Stimulated activated CD4-positive, alpha-beta T cell treated with anti-CD3 and anti-CD28 coated beads, Interleukin-1b, Interleukin-23, amount 100 ng/mL, for 48 hours (primary cell): ENCODE measurements at places on chromosomes 3 and 15.

- no peak for DNase-seq
These were observed 204.2 kb downstream of the GHSR start for GRCh38 chr3:172244011-172244410.

GRCh38 chr15:100785181-100786138 lies 94.2 kb upstream of the ALDH1A3 start:
- DNase-seq: no peak

DNA sequence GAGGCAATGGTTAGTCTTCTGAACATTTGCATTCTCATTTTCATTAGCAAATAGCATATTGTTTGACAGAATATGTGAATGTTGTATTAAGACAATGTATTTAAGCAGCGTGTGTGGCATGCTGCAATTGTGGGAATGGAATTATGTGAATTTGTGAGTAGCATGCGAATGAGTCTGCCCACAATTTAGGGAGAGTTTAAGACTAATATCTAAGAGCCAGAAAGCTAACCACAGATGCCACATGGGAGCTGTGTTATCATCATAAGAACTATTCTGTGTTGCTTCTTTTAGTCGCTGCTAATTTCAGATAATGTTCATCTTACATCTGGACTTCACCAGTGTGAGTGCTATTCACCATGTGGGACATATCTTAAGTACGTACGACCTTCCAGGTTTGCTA lies 494.5 kb downstream of the RBMS3 start:
- no peak for DNase-seq

GRCh38 chr3:88775026-88775690 lies 332.3 kb upstream of the EPHA3 start:
- no peak for DNase-seq

DNA sequence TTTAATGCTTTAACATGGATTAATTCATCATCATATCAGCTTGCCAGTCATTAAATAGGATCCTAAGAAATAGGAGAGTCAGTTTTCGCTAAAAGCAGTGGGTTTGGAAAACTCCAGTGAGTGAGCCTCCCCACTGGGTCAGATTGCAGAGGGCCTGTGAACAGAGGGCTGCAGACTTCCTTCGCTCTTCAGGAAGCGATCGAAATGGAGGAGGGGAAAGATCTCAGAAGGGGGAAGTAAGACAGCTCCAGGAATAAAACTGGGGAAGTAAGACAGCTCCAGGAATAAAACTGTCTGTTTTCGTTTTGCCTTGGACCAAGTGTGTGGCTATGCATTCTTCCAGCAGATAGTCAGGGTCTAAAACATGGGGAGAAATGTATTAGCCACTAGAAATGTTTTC lies 124.8 kb upstream of the C15orf61 start:
- no peak for DNase-seq

- no peak for DNase-seq
These were observed 48.1 kb downstream of the ALCAM start for GRCh38 chr3:105414841-105415240.

DNA sequence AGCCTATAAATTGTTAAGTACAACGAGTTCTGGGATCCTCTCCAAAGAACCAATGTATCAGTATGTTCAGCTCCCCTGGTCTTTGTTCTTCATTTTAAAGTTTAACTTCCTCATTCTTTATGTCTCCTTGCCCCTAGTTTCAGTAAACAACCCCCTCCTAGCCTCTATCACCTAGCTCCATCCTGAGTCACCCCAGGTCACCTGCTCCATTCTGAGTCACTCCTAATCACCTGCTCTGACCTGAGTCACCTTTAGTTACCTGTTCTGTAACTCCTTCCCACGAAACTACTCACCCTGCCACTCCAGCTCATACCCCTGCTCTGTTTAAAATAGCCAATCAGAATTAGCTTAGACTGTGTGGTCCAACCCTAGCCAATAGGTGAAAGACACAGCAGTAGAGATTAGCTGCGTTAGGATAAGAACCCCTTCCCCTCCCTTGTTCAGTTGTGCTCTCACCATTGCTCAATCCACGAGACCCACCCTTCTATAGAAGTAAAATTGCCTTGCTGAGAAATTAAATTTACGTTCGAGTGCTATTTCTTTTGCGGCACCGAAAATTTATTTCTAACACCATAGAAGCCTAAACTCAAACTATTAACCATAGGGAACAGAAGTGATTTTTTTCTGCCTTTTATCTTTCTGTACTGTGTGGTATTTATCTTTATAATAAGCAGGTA lies 245.0 kb upstream of the ADAMTS9 start:
- DNase-seq: no peak

DNA sequence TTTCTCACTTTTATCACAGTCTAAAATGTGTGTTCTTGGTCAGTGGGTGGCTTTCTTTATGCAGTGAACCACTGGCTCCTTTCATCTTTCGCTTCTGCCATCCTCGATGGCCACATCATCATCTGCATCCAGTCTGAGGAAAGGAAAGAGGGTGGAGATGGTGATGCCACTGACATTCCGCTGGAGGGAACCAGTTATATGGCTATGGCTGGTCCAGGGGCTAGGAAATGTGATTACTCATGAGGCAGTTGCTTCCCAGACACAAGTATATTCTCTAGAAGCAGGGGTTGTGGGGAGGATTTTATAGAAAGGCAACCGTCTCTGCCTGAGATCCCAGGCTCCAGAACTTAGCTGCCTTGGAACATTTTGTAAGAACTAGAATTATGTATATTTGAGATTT lies 246.7 kb upstream of the AZI2 start:
- DNase-seq: no peak

GRCh38 chr3:114428044-114428595 lies 134.3 kb downstream of the TIGIT start:
- DNase-seq: no peak

- no peak for DNase-seq
These were observed 20.7 kb upstream of the TNFSF10 start for GRCh38 chr3:172543884-172544283.

- peak; percentile 14 for DNase-seq
These were observed 48.7 kb upstream of the CRTC3 start for GRCh38 chr15:90481023-90481422.

DNA sequence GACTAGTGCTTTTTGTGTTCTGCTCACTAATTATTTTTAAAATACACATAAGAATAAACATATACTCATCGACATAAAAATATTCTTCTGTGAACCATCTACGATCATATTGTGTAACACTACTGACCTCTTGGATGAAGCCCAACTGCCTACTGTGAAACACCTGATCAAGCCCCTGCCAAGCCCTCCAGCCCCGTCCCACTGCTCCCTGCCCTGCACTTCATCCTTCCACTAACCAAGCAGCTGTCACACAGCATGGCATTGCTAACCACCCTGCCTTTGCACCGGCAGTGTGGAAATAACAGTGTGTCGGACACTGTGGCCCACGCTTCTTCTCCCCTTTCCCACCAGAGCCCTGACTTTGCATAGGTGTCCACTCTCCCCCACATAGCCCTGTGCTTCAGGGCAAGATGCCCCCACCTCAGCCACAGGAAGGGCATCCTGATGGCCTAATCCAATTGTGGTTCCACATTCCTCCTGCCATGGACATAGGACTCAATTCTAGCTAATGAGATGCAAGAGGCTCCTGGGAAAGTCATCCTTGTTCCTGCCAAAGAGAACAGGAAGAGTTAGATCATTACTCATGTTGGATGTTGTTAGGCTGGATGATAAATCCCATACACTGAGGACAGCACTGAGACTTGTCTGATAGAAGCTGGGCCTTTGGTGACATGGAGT lies 35.0 kb upstream of the ARID3B start:
- DNase-seq: no peak

DNA sequence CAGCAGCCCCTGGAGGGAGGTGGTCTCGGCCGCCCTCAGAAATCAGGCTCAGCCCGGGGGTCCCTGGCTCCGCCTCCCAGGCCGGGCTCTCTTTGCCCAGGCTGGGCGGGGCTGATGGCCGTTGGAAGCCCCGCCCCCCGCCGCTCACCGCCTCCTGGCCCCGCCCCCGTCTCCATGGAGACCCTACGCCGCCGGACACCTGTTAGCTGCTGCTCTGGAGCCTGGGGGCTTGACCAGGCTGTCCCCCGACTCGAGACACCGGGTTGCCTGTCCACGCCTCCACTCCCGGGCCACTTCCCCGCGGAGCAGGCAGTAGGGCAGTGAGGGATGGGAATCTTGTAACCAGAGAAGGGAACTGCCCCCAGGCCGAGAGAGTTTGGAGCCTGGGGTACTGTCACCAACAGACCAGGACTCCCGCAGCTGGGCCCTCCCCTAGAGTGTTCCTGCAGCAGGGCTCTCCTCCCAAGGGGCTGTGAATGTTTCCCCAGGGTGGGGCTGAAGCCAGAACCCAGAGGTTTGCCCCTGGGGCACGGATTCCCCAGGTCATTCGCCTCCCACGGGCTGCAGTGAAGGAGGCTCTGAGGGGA lies 27.8 kb upstream of the RPL32 start:
- DNase-seq: peak; percentile 26

- DNase-seq: no peak
These were observed 753.9 kb downstream of the TUSC7 start for GRCh38 chr3:117463276-117464115.

DNA sequence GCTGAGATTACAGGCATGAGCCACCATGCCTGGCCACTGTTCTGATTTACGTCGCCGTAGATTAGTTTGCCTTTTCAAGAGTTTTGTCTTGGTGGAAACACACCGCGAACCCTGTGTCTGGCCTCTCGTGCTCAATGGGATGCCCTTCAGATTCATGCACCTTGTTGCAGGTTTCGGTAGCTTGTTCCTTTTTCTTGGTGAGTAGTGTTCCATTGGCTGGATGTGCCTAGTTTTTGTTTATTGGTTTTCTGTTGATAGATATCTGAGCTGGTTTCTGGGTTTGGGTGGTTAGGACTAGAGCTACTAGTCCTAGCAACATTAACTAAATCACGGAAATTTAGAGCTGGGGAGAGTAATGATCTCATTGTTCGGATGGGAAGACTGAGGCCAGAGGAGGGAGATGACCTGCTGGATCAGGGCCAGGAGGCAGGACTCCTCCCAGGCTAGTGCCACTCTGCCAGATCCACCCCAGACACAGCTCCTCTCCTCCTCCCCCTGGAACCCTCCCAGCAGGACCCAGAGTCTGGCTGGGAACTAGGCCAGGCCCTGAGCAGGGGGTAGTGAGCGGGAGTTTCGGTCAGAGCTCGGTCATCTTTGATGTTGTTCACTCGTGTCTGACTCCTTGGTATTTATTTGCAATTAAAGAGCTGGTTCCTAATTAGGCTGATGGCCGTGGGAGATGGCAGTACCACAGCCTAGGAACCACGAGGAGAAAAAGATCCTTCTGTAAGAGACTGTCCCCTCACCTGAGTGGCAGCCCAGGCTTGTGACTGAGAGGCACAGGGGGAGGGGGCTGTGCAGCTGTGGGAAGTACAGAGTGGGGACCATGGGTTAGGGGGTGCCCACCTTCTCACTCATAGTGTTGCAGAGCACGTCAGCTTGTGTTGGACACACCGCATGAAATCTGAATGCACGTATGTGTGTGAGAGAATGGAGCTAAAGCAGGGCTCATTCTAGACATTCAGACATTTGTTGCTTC lies 73.4 kb downstream of the SMAD6 start:
- no peak for DNase-seq

DNA sequence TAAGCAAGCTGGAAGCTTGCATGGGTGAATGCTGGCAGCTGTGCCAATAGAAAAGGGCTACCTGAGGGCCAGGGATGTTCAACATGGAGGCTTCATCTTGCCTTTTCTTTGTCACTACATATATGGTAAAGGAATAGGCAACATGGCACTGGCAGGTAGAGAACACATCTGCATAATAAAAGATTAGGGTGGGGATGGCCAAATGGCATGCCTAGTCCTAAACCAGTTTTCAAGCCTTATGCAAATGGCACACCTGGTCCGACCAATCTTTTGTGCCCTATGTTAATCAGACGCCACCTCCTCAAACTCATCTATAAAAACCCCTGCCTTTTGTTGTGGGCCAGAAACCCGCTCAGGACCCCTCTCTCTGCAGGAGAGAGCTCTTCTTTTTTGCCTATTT lies 216.8 kb upstream of the PROK2 start:
- DNase-seq: no peak
